ENCODE measurements at places on chromosomes 7 and 10.

GRCh38 chr10:124097883-124098282 lies 4.5 kb upstream of the CHST15 start:
- DNase-seq: no peak

DNA sequence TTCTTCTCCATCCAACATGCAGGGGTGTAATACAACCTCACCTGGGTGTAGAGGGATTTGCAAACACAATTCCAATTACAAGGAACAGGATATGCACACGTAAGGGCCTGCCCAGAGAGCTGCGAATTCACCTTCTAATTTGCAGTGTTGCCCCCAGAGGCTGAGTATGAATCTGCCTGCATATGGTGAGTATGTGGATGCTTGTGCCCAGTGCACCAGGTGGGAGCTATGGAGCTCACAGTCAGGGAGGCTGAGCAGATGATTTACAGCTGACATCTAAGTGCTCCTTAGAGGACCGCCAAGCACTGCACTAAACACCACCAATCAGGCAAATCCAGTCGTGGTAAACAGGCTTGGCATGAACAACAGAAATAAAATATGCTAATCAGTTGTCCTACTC lies 132.0 kb downstream of the RELN start:
- peak; percentile 69 for DNase-seq

GRCh38 chr7:155682484-155682883 lies 38.0 kb downstream of the RBM33 start:
- DNase-seq: no peak

DNA sequence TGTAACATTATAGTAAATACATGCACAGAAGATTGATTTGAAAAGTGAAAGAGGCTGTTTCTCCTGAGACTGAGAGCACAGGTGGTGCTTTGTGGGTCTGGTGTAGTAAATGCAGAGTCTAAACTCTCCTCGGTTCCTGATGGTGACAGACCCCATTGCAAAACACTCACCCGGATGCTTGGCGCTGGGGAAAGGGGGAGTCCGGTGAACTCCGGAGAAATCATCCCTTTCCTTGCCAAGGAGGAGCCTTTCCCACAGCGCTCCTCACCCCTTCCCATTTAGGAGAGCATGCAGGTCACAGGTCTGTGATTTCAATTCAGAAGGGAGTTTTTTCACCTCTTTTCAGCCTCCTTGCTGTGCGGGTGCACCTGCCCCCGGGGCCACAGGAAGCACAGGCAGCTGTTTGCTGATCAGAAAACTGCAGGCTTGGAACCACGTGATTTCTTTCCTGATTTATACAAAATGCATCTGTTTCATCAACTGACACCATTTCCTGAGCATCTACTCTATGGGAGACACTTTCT lies 75.6 kb upstream of the LYZL2 start:
- no peak for DNase-seq

GRCh38 chr7:131652934-131653333 lies 96.5 kb upstream of the PODXL start:
- no peak for DNase-seq

GRCh38 chr10:124066126-124066700 lies 27.2 kb downstream of the CHST15 start:
- no peak for DNase-seq

DNA sequence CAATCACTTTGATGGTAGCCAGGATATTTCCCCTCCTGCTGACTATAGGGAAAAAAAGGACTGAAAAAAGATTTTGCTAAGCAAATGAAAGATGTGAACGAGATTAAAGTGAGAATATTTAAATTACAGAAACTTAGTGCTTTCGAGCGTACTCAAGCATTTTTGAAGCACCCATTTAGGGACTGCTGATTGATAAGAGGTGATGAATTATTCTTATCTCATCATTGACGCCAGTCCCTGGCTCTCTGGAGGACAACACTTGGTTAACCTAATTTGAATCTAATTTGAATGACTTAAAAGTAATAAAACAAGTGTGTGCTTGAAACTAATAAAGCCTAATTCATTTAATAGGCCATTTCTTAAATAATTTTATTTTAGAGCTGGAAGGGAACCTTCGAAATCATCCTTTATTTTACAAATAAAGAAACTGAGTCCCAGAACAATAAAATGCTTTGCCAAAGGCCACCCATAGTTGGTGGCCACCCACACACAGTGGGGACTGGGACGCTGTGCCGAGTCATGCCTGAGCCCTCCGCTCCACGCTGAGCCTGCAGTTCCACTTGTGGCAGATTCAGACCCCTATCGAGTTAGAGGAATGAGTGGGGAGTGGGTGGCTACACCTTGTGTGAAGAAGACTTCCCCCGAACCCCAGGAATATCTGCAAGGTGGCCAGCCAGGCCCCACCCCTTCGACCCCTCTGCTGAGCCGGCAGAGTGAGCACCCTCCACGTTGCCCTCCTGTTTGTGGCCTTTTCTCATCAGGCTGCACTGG lies 61.1 kb upstream of the SAMD8 start:
- no peak for DNase-seq

Measured in NCI-H1417 treated with DMSO at 0.1 percent for 48 hours (cell line).